ENCODE measurements at places on chromosomes 5 and 9. TPM values are rescaled to one million over a fixed set of nuclear protein-coding genes. Genes with fewer than 3 reads are reported as not detected.

DNA sequence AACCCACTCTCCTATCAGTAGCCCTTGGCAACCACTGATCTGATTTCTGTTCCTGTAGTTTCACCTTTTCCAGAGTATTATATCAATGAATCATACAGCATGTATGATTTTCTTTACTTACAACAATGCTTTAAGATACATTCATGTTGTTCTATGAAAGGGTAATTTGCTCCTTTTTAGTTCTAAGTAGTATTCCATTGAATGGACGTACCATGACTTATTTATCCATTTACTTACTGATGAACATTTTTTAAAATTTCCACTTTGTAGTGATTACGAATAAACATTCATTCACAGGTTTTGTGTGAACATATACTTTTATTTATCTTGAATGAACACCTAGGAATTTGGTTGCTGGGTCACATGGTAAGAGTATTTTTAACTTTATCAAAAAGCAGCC is 620.8 kb downstream of the HTR1A start:
- no peak for DNase-seq

TERT gene
- total RNA-seq, result not detected

DMRT3 gene
- total RNA-seq, result 0.47 TPM

CARTPT gene
- total RNA-seq, result not detected

AGXT2 gene
- not detected for total RNA-seq

CDC20B gene
- total RNA-seq, result 0.23 TPM

DNA sequence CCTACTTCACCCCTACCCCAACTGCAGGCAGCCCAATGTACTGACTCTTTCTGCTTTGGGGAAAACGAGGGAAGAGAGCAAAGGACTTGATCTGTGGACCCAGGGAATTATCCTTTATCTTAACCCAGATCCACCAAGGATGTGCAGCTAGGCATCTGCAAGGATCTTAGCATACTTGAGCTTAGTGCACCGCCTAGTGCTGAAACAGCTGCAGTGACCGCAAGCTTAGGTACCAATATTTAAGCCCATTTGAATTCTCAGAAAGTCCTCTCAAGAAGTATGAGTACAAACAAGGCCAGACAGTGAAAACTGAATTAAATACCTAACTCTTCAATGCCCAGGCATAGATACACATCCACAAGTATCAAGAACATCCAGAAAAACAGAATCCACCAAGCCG is 576.7 kb upstream of the ADAMTS16 start:
- DNase-seq, result no peak

- DNase-seq, result no peak
These were observed 28.8 kb downstream of the ALG2 start for GRCh38 chr9:99192786-99193465.

- DNase-seq, result no peak
These were observed 79.9 kb downstream of the FNBP1 start for GRCh38 chr9:129962889-129963703.

CCL28 gene
- total RNA-seq, result 0.87 TPM

DNA sequence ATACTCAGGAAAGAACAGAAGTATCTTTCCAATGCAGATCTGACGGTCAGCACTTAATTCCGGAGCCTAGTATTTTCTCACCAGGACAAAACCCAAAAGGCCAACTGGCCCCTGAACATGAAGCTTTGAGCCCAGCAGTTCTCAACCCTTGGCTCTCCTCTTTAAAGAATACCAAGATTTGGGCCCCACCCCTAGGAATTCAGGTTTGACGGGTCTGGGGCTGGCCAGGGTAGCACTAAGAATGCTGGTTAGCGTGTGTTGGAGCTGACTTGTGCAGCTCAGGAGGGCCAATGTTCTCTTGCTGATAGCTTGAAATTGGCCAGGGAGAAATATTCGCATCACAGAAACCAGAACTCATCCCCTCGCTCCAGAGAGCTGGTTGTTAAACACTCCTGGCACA is 88.3 kb upstream of the PTCH1 start:
- no peak for DNase-seq

- no peak for DNase-seq
These were observed 307.3 kb downstream of the FBXL7 start for GRCh38 chr5:15807248-15807647.

SCGB3A2 gene
- not detected for total RNA-seq

DNA sequence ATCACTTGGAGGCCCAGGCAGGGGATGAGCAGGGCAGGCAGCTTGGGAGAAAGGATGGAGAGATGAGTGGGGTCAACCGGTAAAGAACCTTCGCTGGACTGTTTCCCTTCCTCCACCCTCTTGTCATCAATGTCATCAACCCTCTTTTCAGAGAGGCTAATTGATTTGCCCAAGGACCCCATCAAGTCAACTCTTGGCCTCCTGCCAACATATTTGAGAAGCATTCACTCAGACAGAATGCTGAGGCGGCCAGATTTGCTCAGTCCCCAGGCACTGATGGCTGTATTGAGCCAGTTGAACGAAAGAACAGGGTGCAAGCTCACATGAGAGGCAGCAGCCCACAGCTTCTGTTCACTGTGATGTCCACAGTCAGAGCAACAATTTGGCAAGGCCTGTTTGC is 193.5 kb downstream of the RFK start:
- no peak for DNase-seq

DNA sequence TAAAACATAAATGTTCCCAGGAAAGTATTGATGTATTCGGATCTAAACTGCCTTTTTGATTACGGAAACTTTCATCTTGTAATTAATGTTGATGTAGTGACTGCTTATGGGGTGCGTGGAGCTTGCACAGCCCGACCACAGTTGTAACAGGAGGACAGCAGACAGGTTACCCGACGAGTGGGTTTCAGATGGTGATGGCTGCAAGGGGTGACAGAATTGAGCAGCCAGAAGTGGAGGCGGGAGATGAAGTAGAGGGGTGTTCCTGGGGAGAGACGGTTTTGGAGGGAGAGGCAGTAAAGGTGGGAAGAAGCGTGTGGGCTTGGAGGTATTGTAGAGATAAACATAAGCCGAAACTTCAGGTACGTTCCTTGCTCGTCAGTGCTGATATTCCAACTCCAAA is 5.8 kb downstream of the CEP72 start:
- no peak for DNase-seq

FST gene
- 2.3 TPM for total RNA-seq

DNA sequence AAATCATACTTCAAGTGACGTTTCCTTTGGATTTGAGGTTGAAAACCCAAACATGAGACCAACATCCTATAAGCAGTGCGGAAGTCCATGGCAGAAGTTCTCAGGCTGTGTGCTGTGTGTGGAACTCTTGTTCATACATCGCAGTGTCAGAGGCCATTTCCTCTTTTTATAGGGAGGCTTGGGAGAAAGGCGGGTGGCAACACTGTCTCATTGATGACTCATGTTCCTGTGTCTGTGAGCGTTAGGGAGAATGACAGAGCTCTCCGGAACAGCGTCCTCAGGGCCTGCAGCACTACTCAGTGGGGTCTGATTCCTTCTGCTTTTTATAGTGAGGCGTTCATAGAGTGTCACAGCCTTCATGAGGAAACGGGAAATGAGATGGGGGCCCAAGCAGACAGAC is 98.8 kb upstream of the BASP1 start:
- DNase-seq, result peak; percentile 98

DNA sequence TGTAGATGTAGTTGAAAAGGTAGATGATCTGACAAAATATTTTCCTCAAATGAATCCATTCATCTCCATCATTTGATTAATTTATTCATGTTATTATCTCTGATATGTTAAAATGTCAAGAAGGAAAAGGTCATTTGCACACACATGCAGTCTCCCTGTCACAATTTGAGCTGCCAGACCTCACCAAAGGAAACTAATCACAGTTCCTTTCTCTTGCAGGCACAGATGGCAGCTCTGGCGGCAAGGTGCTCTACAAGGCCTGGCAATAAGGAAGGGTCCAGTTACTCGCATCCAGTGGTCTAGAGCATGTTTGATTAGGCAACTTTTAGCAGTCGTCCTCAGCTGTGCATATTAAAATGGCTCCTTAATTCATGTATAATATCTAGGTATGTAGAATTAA is 120.1 kb downstream of the FEM1C start:
- no peak for DNase-seq

GRCh38 chr5:169577951-169578350 is 5.6 kb upstream of the SPDL1 start:
- DNase-seq, result no peak

DNA sequence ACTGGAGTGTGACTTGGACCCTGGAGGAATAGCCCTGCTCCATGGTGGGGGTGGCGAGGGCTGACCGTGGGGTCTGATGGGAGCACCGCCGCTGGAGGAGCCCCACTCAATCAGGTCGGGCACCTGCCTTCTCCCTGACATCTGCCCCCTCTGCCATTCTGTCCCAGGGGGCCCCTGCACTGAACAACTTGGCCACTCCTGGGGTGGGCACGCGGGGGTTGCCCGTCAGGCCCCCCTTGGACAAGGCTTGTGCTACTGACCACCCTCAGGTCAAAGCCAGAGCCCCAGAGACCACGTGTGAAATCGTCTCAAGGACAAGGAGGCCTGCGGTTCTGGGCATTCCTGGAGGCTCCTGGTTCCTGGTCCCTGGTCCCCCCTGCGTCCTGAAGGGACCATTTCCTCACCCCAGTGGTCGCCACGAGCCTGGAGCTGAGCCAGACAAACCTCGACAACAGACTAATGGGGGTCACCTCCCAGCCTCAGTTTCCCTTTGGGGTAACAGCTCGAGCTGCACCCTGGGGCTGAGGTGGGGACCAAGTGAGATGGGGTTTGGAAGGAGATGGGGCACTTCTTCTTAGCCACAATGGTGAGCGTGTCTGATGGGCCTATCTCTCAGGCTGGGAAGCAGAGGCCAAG is 73.4 kb upstream of the RNU6ATAC start:
- no peak for DNase-seq

ERGIC1 gene
- total RNA-seq, result 168 TPM

FSTL4 gene
- not detected for total RNA-seq

DNA sequence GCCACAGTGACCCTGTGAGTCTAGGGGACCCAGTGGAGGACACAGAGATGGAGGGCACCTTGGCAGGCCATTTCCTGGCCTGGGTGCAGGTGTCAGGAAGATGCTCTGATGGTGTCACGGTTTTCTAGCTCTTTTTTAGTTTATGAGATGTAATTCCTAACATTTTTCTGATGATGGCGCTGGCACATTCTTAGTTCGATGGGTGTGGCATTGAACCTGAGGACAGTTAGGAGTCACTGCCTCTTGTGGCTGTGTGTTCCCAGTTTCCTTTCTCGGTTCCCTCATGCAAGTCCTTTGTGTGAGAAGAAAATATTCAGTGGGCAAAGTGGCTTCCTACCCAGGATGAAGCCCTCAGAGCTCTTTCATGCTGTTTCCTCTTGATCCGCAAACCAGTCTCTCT is 129.4 kb upstream of the ICE1 start:
- no peak for DNase-seq

DNA sequence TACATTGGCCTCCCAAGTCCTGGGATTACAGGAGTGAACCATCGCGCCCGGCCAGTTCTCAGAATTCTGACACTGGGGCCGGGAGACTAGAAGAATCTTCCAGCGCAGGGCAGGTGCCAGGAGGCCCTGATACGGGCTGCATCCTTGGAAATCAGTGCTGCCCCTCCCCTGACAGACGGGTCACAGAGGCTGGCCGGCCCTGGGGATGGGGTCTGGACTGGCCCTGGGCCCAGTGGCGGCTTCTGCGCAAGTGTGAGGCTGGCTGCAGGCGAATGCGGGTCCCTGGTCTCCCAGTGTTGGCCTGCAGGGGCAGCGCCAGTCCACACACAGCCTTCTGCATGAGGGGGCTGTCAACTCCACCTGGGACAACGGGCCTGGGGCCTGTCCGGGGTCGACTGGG is 831 bp upstream of the TBC1D9B start:
- DNase-seq, result no peak

DNA sequence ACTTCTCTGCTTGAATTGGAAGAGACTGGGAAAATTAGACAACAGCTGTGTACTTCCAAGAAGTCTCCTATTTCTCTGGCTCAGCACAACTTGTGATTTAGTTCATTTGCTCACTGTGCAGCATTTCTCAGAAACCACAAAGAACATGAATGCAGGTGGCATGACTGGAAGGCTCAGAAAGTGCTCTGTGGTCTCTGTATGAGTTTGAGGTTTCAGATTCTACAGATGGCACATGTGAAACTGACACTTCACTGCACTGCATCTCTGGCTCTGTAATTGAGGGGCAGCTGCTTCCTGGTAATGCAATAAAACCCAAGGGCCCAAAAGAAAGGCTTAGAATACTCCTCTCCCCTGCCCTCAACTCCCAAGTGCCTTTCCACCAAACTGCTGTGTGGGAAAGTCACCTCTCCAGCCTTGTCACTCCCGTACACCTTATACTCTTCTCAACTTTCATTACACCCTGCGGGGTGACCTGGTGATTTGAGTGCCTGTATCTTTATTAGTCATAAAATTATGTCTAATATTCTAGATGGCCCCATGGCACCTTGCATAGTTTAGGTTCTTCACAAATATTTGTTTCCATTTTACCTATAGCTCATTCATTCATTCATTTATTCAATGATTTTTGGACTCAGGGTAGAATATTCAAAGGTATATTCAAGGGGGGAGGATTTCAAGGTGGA is 82.5 kb downstream of the ESM1 start:
- DNase-seq, result no peak

TMEM174 gene
- not detected for total RNA-seq

MEIKIN gene
- not detected for total RNA-seq

TOR2A gene
- total RNA-seq, result 21.9 TPM

DNA sequence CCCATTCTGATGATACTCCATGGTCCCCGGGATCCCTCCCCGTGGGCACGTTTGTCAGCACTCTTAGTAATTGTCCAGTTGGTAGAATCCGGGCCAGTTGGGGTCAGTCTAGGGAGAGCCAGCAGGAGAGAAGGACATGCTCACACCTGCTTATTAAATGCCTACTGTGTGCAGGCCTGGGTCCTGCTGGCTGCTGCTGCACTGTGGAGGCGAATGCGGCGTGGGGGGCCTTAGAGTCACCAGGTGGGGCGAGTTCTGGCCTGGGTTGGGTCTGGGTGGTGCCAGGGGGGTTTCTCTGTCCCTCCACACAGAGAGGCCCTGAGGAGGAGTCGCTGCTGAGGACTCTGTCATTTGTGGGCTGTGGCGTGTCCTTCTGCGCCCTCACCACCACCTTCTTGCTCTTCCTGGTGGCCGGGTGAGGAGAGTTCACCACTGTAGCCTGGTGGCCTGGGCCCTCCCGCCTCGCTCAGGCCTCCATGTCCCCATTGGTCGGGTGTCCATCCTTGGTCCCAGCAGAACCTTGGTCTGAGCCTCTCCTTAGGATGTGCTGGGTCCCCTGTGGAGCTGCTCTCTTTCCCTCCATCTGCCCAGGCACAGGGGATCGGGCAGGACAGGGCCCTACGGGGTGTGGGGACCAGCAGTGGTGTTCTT is 17.3 kb downstream of the ADGRD2 start:
- no peak for DNase-seq

- no peak for DNase-seq
These were observed 6.2 kb downstream of the SLC6A19 start for GRCh38 chr5:1207555-1207954.

NR2F1 gene
- total RNA-seq, result 55.4 TPM

All from glomerular endothelial cell (primary cell).